ENCODE measurements at places on chromosomes 12 and 14.
A peak's percentile ranks its signal among the peaks of the same experiment; 100 is the strongest.

DNA sequence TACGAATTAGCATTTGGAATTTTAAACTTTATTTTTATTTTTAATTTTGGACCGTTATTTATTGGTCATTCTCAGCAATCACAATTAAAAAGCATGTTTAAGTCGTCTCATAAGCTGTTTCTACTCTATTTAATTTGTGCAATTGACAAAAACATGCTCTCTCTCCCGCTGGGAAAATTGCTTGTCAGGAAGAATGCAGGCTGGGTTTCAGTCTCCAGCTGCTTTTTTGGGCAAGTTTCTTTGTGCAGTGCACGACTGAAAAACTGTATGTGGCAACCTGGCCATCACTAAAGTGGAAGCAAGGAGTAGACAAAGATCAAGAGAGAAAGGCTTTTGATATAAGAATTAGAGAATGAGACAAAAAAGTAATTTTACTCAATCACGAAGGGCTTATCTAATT, 941.5 kb upstream of the MDGA2 start:
- DNase-seq, result no peak

GRCh38 chr12:116015525-116015924, 262.0 kb downstream of the MED13L start:
- peak; percentile 31 for DNase-seq

- DNase-seq, result no peak
Measured at GRCh38 chr14:55025948-55026347, 951 bp downstream of the WDHD1 start.

GRCh38 chr14:103003850-103004249, 53.5 kb downstream of the CDC42BPB start:
- DNase-seq, result no peak

GRCh38 chr12:83904175-83904574, 1008.4 kb downstream of the SLC6A15 start:
- no peak for DNase-seq

DNA sequence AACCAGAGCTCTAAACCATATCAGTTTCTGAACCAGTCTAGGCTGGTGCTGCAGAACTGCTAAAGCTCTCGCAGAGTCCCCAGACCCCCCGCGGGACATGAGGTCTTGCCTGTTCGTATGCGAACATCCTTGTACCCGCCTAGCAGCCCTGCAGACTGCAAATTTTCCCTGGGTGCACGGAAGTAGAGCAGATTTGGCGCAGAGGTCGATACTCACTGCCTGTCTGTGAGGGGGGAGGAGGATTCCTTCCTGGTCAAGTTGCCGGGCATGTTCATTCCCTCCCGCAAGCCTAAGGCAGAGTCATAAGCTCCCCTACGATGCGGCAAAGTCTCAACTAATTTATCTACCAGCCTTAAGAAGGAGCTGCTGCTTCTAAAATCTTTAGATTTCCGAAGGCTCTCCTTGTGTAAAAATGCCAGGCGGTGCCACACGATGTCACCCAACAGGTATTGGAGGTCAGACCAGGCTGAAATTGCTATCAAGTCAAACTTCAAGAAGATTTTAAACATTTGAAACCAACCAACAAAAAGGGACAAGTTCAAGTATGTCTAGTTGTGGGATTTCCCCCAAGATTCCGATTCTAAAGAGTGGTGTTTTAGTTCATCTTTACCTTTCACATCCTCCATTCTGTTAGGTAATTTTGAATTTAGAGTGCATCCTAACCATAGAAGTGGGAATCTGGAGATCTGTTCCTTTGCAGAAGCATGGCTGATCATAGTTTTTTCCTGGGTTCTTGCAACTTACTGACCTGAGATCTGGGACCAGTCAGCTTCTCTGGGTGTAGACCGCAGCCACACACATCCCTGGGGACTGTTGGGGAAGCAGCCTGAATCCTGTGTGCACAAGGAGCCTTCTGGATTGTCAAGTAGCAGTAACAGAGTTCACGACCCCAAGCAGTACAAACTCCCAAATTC, 1.6 kb upstream of the PAX9 start:
- no peak for DNase-seq

DNA sequence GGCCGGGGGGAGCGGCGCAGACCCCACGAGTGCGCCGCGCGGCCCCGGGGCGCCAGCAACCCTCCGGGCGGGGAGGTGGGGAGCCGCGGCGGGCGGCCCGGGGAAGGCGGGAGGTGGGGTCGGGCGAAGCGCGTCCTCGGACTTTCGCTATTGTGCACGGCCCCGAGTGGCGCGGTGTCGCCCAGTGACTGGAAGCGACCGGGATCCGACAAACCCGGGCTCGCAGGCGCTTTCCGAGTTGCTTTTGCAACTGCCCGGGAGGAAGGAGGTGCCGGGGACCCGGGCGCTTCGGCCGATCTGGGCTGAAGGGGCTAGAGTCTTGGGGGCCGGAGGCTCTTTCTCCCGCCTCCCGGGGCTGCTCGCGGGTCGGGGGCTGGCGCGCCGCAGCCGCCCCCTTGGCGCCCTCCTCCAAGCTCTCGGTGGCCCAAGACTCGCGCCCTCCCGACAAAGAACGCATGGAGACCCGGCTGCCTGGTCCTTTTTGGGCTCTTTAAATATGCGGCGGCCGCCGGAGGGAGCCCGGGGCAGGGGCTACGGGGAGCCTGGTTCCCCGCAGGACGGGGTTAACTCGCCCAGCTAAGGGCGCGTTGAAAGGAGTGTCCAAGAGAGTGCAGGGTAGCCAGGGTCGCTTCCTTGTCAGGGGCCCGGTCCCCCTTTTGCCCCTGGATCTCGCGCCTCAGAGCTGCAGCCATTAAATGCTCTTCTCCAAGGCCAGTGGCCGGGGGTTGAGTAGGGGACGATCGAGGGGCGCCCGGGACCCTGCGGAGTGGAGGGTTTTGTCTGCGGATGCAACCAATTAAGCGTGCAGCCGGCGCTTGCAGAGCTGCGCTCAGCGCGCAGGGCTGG, 1.4 kb downstream of the HMGA2 start:
- no peak for DNase-seq

DNA sequence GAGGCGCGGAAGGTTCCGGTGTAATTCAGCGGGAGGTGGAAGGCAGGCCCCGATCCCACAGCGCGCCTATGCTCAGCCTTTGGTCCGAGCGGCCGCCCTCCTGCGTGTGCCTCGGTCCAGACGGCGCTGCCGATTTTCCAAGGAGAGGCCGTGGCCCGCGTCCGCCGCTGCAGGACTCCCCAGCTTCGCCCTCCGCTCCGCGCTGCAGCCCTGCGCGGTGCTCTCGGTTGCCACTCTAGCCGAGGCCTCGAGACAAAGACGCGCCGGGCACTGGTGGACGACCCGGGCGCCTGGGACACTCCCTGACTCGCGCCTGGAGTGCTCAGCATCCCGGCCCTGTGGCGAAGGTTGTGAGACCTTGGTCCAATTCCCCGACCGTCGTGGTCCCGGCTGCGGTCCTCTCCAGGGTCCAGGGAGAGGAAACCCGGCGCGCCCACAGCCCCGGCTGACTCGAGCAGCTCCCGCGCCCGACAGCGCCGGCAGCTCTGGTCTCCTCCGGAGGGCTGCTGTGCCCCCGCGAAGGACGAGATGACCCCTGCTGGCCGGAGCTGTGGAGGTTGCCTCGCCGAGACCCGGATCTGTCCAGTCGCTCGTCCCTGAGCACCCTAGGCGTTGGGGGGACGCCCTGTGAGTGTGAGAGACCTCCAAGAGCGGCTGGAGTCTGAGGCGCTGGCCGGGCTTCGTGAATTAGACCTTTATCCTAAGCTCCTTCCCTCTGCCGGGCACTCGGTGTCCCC, 6.5 kb downstream of the HOXC12 start:
- DNase-seq, result no peak

GRCh38 chr12:45379261-45379660, 163.4 kb downstream of the ANO6 start:
- DNase-seq, result peak; percentile 68

DNA sequence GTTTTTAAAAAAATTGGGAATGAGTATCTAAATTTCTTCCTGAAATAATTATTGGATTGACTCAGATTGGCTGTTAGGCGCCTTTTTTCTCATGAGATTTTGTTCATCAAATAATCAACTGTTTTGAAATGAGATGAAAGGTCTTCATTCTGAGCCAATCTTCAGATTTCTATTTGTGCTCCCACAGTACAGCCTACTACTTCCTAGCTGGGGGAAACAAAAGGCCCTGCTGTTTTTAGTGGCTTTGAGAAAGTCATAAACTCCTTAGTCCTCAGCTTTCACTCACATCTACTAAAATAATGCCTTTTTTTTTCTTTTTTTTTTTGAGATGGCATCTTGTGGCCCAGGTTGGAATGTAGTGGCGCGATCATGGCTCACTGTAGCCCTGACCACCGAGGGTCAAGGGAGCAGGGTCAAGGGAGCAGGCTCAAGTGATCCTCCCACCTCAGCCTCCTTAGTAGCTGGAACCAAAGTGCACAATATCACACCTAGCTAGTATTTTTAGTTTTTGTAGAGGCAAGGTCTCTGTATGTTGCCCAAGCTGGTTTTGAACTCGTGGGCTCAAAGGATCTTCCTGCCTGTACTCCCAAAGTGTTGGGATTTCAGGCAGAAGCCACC, 15.2 kb downstream of the NACA start:
- no peak for DNase-seq

GRCh38 chr14:61221906-61222305, 59.2 kb downstream of the TMEM30B start:
- DNase-seq, result no peak

DNA sequence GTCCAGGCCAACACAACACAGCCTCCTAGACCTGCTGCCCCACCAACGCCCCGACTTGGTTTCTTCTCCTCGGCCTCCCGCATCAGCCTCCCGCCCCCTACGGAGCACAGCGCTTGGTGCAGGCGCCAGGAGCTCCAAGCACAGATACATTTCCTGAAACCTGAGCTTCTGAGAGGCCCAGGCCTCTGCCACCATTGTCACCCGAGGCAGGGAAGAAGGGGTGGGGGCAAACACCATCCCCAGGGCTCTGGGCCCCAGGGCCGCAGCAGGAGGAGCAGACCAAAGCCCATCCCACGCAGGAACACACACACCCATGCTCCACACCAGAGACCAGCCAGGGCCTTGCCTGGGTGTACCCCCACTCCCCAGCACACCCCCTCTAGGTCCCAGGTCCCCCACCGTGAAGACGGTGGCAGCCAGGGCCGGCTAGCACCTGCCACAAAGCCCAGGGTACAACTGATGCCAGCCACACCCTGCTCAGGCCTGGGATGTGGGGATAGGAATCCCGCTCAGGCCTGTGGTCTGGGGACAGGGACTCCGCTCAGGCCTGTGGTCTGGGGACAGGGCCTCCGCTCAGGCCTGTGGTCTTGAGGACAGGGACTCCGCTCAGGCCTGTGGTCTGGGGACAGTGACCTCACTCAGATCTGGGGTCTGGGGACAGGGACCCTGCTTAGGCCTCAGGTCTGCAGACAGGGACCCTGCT, 5.4 kb downstream of the JAG2 start:
- DNase-seq, result no peak

DNA sequence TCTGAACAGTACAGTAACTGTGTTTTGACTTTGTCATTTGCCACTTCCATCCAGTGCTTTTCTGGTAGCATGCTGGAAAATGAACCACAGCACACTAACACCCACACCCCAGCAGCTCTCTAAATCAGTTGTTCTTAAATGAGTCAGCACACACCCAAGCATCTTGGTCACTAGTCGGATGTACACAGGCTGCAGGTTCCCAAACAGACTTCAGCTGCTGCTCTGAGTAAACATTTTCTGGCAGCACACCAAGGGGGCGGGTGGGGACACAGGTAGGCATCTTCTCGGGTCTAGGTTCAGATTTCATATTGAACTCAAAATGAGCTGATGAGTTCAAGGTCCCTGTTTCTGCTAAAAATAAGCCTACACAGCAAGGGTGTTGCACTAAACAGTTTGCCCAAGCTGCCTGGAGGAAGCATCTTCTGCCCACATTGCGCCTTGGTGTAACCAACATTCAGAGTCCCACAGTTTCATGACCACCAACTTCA, 39.8 kb downstream of the IFNG start:
- DNase-seq, result peak; percentile 52

DNA sequence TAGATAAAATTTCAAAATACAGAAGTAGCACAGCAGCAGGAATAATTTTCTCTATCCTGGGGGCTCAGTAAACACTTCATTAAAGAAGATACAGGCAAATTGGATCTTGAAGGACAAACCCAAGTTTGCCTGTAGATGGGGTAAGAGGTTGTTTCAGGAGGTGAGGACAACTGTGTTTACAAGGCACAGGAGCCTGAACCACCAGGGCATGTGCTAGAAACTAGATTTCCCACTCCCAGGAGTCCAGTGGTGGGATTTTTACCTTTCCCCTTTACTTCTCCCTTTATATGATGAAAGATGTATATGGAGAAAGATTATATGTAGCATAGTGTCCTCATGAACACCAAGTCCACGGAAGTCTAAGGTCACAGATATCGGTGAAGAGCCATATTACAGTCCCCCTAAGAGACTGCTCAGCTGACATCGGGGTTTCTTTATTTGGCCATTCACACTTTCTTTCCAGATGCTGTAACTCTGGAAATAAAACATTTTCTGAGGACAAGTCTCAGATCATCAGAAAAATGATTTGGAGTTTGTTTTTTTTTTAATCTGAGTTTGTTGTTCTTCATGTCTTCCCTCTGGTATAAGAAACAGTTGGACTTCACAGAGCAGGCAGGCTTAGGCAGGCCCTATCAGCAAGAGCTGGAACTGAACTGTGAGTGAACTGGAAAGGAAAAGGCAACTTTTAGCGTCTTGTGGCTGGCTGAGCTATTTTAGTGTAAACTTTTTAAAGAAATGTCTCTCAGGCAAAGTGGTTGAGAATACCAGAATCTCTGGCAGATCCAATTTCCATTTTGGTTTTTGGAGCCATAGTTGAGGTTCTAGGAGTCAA, 8.0 kb upstream of the EVL start:
- DNase-seq, result peak; percentile 29

DNA sequence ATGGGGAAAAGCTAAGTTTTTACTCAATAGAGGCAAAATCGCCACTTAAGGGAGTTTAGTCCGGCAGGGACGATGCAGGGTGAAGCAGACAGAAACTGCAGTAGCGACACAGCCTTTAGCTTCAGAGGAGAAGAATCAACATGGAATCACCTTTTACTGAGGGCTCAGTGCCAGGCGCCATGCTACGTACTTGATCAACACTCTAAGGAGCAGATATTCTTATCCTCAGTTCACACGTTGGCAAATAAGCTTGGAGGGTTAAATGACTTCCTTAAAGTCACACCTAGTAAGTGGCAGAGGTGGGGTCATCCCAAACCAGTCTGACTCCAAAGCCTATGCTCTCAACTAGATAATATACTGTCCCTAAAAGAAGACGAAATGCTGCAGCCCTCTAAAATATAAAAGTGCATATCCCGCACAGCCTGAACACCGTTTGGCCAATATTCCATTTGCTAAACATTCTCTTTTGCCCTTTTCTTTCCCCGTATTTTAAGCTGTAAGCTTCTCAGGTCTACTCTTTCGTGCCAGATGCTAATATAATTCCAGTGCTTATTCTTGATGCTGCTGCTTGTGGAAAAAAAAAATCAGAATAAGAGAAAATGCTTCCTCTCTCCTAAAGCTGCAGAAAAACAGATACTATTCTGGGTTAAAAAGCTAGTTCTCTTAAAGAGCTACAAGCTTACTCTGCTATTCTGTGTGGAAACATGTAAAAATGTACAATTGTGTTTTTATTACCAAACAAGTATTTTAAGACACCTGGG, 10.9 kb downstream of the CCDC92 start:
- DNase-seq, result no peak

GRCh38 chr12:66345956-66346355, 43.7 kb downstream of the HELB start:
- no peak for DNase-seq

Data from mammary epithelial cell (primary cell).